ENCODE measurements at places on chromosomes 6 and 20.

GRCh38 chr6:47306887-47307286 lies 2.8 kb downstream of the TNFRSF21 start:
- DNase-seq, result no peak

DNA sequence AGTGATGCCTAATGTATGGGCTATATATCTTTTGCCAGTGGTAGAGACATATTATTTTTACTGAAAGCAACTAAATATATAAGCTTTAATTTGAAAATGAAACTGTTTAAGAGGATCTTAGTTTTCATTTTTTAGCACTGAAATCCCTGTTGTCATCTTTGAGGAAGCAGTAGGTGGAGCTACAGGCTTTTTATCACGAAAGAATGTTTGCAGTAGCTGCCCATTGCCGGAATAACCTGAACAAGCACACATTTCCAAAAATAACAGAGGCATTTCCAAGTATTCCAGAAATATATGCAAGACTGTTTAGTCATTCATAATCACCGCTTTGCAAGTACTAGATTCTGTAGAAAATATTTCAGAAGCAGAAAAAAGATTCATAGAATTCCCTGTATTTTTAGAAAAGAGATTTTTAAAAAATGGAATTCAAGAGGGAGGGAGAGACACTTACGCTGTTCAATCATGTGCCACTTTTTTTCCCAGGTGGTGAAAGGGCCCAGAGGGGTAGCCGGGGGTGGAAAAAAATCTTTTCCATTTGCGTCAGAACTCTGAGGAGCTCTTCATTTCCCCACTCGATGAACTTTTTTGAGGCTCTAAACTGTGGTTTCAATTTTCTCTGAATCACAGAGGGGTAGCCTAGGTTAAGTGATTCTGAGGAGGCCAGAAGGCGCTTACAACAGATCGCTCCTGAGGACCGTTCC lies 142.5 kb upstream of the FERMT1 start:
- DNase-seq, result no peak

DNA sequence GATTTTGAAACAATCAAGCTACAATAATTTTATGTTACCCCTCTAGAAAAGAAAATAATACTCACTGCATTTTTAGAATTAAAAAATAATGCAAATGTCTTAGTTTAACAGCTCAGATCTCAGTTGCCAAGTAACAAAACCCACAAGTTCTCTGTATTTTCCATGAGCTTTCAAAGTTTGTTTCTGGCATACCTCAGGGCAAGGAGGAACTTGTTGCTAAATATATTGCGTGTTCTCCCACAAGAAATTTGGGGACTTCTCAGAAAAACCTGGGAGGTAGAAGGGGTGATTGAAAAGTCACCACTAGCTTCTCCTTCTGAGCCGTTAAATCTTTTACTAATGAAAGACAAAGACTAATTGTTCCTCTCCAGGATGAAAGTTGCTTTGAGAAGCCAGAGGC lies 236.8 kb upstream of the MARCKS start:
- DNase-seq, result no peak

DNA sequence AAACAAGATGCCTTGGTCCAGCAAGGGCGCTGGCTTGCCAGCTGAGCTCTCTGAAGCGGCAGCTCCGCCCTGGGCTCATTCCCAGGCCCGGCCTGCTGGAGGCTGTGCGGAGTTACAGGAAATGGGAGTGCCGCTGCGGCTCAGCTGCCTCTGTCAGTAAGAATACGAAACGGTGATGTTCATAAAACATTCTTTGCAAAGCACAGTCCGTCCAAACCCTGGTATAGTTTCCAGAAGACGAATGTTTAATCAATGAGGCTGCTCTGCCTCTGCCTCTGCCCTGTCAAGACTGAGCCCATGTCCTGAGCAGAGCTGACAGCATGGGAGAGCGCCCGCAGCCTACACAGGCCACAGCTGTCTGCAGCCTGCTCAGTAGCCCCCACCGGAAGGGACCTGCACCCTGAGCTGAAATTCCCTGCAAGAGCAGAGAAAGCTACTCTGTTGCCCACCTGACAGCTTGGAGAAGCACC lies 153.3 kb upstream of the SNX9 start:
- no peak for DNase-seq
